ENCODE measurements at places on chromosomes 1 and 21.

- DNase-seq: peak; percentile 34
These were observed 44.1 kb upstream of the SLC25A33 start for GRCh38 chr1:9494936-9495758.

DNA sequence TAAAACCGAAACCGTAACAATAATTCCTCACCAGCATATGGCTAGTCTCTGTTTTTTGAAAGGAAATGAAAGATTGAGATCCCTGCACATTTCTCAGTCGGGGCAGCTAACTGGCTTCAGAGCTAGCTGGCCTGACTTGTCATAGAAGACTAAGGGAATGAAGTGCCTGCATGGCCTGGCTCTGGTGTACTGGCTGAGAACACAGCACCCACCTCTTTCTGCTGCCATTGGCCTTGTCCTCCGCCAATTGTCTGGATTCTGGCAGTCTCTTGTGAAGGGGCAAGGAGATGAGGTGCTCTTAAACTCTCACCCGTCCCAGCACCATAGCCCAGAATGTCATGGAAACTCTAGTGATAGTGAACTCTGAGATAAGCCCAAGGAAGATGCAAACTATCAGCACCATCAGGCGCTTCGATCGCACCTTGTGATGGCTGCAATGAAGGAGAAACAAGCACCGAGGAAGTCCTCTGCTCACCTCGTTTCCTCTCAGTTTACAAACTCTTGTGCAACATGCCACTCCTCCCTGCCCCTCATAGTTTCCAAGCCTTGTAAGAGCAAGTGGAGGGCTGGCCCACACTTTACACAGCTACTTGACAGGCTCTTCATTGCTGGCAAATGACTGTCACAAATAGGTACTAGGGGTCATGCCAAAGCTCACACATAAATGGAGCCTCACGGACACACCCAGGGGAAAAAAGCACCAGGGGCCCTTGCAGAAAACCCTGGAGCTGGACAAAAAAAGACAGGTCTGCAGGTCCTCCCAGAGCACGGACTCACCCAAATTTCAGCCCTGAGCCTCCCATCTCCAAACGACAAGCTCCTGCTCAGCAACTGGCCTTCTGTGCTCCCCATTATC lies 16.4 kb downstream of the INPP5B start:
- DNase-seq: no peak

GRCh38 chr1:245788886-245789285 lies 634.1 kb downstream of the KIF26B start:
- DNase-seq: no peak

- DNase-seq: no peak
These were observed 115.5 kb downstream of the ACTL8 start for GRCh38 chr1:17870679-17871078.

DNA sequence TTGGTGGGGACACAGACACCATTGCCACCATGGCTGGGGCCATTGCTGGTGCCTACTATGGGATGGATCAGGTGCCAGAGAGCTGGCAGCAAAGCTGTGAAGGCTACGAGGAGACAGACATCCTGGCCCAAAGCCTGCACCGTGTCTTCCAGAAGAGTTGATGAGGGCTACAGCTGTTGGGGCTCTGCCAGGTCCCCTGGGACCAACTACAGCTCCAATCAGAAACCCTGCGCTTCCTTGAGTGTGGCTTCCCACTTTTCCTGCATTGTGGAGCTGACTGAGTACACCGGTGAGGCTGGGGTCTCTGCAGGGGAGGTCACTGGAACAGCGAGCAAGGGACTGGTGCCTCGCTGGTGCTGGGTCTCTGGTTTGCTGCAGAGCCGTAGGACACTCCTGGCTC lies 4.5 kb downstream of the ADPRS start:
- DNase-seq: no peak

- no peak for DNase-seq
These were observed 49.4 kb downstream of the SYDE2 start for GRCh38 chr1:85151446-85151845.

GRCh38 chr1:78136680-78137079 lies 90.9 kb downstream of the GIPC2 start:
- DNase-seq: no peak

- no peak for DNase-seq
These were observed 7.6 kb upstream of the AADACL4 start for GRCh38 chr1:12636098-12636950.

GRCh38 chr1:56304975-56305374 lies 274.4 kb downstream of the PLPP3 start:
- DNase-seq: no peak

Measured in stimulated activated CD8-positive, alpha-beta memory T cell treated with anti-CD3 and anti-CD28 coated beads, Interleukin-2, amount 100 ng/mL, for 1 hour (primary cell).